ENCODE measurements at places on chromosomes 6 and 20.

DNA sequence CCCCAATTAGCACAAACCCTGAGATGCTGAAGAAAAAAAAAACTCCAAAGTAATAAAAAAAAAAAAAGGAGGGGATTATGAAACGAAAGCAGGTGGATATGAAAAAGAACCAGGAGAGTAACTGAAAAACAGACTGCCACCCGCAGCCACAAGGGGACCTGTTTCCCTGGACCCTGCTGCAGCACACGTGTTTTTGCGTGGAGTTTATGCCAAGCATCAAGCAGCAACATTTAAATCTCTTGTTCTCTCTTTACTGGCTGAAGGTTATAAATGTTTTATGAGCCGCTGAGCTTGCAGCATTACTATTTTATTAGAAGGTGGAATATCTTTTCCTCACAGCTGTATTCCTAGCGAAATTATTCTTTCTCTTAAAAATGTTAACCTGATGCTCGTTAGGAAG lies 131.6 kb upstream of the OLIG3 start:
- no peak for DNase-seq

GRCh38 chr20:46550461-46550860 lies at the start of gene OCSTAMP:
Gene OCSTAMP, minus strand, starts transcription at chr20:46550654. Its CDS starts 94 bp downstream, at chr20:46550560.
- no peak for DNase-seq

GRCh38 chr6:46642928-46643751 lies 9.5 kb downstream of the CYP39A1 start:
- no peak for DNase-seq

- DNase-seq: no peak
Observed at GRCh38 chr6:11730641-11731040, 48.0 kb downstream of the ADTRP start.

GRCh38 chr6:13390658-13391057 lies 62.3 kb upstream of the TBC1D7 start:
- DNase-seq: no peak

- no peak for DNase-seq
Observed at GRCh38 chr6:123529843-123530242, 106.9 kb downstream of the TRDN start.

GRCh38 chr6:96864216-96865054 lies 27.2 kb upstream of the GPR63 start:
- DNase-seq: no peak

- no peak for DNase-seq
Observed at GRCh38 chr20:6623989-6624388, 143.5 kb upstream of the BMP2 start.

GRCh38 chr6:6734479-6735465 lies 146.3 kb downstream of the LY86 start:
- no peak for DNase-seq

- no peak for DNase-seq
Observed at GRCh38 chr20:59697068-59697467, 92.7 kb downstream of the PHACTR3 start.

DNA sequence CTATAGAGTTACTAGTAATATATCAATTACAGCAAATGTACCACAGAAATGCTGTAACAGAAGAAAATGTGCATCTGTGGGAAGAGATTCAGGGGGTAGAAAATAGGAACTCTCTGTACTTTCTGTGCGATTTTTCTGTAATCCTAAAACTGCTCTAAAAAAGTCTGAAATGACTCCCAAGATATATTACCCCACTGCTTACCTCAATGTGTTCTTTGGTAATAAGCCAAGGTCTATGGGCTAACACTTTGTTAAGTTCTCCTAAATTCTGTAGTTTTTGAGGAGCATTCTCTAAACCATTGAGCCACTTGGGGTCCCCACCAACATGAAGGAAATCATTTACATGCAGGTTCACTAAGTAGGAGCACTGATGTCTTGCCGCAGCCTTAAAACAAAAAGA lies 94.4 kb downstream of the SESN1 start:
- no peak for DNase-seq

DNA sequence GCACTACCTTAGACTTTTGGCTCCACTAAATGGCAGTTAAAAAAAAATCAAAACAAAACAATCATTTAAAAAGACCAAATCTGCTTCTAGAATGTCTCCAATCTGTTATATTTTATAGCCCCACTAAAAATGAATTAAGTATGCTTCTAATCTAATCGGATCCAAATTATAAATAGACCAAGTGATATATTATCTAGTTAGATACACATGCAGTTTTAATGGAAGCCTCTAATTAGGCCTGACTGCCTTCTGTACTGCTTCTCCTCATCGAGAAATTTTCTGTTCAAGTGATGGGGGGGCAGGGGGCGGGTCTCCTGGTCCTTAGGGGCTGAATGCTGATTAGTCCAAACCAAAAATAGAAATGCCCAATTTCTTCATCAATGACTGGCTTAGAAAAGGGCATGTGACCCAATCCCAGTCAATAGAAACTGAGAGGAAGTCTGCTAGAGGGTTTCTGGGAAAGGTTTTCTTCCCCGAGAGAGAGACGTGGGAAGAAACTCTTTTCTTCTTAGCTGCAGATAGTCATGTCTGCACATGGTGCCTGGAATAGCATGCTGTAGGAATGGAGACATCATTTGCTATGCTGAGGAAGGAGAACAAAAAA lies 6.9 kb downstream of the SESN1 start:
- no peak for DNase-seq
